ENCODE measurements at places on chromosomes 7 and 10. TPM values are rescaled to one million over a fixed set of nuclear protein-coding genes. Genes with fewer than 3 reads are reported as not detected.
A peak's percentile ranks its signal among the peaks of the same experiment; 100 is the strongest.

- peak; percentile 93 for DNase-seq
These were observed 677 bp downstream of the TSPAN14 start for GRCh38 chr10:80454513-80455460.

- no peak for DNase-seq
These were observed 87.6 kb downstream of the VSTM2A start for GRCh38 chr7:54629771-54630170.

DNA sequence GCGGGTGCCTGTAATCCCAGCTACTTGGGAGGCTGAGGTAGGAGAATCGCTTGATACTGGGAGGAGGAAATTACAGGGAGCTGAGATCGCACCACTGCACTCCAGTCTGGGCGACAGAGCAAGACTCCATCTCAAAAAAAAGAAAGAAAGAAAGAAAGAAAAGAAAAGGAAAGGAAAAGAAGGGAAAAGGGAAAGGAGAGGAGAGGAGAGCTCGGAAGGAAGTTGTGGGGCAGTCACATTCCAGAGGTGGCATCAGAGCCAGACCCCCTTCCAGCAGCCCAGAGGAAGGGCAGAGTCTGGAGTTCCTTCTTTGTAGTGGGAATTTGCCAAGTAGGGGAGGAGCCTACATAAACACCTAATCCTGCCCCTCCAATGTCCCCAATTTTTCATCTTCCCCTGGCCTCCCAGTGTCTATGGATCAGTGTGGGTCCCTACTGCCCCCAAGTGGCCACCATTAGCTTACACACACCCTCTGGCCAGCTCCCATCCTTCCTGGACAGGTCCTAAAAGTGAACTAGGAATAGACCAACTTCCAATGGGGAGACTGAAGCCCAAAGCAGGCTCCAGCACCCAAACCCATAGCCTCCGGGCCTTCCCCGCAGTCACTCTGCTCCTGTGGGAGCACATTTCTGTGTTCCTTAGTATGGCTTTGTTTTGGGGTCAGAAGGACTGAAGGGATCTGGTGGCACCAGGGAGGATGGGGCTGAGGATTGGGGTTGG lies 39.6 kb upstream of the HSPB1 start:
- peak; percentile 96 for DNase-seq

DNA sequence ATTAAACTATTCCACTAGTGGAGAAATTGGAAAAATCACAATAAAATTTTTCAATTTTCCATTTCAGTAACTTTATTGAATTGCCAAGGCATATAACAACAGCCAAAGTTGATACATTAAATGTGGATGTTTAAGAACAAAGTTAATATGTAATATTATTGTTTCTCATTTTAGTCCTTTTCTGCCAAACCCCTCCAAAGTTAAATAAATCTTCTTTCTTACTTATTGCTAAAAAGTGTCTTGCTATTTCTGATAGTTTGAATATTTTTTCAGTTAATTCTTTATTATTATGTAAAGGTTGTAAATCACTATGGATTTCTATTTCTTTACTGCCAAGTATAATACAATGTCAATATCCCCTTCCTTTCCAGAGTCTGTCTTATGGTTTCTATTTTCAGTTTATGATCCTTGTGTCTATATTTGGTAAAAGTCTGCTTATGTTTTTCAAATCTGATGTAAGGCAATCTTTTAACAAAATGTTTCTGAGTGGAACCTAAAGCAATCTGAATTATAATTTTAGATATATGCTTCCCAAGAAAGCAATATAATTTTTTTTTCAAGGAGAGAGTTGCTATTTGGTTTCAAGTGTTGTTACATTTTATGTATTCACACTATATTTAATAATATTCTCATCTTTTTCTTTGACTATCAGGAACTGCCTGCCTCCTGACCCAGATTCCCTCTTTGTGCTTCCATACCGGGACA lies 80.3 kb upstream of the RHOBTB1 start:
- DNase-seq, result peak; percentile 66

DNA sequence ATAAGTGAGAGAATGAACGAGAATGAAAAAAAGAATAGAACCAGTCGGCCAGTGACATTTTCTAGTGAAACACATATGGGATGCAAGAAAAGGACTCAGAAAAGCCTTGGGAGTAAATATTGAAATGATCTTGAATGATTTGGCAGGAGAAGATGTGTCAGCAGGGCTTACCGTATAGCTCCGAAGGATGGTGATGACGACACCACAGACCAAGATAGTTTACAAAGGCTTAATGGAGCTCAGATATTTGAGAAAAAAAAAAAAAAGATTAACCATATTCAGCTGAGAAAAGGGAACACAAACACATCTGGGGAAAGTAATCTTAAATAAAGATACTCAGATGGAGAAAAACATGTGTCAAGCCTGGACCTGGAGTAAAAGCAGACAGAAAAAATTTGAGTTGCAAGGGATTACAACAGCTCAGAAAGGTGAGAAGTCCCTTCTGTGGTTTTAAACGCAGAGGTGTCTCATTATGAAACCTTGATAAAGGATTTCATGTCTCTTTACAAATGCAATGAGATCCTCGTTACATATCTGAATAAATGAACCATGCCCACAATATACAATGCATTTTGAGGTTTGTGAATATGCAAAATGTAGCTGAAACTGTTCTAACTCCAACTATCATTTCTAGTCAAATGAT lies 36.0 kb downstream of the DNAJB9 start:
- DNase-seq, result no peak

Gene KCNMA1
- total RNA-seq, result 77.8 TPM

Gene SVOPL
- total RNA-seq, result not detected

Gene FAM241B
- not detected for total RNA-seq

- DNase-seq, result no peak
These were observed 7.8 kb downstream of the PRKAG2 start for GRCh38 chr7:151869109-151869428.

DNA sequence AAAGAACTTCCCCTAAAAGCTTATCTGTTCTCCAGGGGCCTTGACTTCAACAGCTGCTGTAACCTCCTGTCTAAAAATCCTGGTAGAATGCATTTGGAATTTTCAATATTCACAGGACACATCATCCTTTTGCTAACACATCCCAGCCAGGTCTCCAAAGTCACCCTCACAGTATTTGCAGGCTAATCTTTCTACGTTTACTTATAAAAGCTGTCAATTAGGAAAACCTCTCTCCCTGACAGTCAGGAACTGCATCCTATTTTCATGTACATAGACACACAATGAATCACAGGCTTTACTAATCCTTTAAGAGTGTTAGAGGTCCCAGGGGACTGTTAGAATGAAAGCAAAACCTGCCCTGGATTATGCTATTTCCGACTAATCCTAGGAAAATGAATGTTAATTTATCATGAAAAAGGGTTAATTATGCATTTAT lies 102.2 kb downstream of the GFRA1 start:
- peak; percentile 83 for DNase-seq

Gene RBP3
- total RNA-seq, result not detected

- DNase-seq, result no peak
These were observed 438.7 kb upstream of the NRP1 start for GRCh38 chr10:33773253-33773573.

DNA sequence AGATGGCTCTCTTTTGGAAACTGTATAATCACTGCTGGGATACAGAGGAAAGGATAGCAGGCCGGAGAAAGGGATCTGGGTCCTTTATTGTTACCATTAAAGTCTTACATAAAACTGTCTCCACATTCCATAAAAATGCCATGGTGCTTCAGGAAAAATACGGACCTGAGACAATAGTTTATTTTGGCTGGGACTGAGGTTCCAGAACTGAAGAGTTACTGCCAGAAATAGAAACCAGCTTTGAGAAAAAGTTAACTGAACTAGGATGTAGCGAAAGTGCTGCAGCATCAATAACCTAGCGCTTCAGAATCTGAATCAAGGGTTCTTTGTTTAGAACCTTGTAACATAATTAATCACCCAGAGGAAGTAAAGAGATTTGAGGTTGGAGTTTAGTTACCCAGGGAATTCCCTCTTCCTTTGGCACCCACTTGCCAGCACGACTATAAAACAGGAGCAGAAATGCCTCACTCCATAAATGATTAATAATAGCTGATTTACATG lies 38.0 kb downstream of the MEOX2 start:
- DNase-seq, result no peak

DNA sequence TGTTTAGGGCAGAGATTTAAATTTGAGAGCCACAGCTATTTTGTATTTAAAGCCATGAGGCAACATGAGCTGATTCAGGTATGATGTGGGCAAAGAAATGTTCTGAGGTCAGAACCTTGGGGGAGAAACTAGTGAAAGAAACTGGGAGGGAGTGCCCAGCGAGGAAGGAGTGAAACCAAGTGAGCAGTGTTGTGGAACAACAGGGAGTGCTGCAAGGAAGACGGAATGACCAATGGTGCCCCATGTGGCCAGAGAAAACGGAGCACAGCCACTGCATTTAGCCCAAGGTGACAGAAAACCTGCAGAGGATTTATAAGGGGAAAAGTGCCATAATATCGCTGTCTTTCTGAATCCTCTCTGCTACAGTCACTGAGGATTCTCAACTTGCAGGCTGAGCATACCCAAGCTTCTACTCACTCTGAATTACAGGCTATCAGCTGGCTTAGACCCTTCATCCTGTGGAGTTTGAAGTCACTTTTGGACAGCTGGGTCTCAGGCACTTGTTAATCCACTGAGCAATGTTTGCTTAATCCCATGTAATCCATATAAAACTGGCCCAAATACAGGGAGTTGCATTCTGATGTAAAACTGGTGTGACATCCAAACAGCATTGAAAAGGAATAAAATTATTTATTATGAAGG lies 777.3 kb downstream of the CCSER2 start:
- DNase-seq, result no peak

Gene CNTNAP2
- total RNA-seq, result 7.6 TPM

DNA sequence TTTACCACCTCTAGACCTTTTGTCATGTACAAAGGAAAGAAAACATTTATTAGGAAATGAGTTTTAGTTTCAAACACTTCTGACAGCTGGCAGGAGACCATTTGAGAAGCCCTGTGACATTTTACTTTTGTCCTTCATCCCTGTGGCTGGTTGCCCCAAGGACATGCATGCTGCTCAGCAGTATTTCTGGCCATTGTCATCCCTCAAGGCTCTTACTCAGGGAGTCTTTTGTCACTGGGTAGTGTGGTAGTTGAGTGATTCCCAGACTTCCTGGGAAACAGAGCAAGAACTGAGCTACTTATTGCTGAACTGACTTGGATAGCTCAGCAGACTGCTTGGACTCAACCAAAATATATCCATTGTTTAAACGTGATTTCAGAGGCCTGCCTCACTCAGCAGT lies 142.8 kb downstream of the LRRC4 start:
- no peak for DNase-seq

- peak; percentile 89 for DNase-seq
These were observed 7.9 kb downstream of the HSPB1 start for GRCh38 chr7:76310102-76310957.

Gene NPC1L1
- not detected for total RNA-seq

Gene ZFYVE27
- total RNA-seq, result 19.9 TPM

DNA sequence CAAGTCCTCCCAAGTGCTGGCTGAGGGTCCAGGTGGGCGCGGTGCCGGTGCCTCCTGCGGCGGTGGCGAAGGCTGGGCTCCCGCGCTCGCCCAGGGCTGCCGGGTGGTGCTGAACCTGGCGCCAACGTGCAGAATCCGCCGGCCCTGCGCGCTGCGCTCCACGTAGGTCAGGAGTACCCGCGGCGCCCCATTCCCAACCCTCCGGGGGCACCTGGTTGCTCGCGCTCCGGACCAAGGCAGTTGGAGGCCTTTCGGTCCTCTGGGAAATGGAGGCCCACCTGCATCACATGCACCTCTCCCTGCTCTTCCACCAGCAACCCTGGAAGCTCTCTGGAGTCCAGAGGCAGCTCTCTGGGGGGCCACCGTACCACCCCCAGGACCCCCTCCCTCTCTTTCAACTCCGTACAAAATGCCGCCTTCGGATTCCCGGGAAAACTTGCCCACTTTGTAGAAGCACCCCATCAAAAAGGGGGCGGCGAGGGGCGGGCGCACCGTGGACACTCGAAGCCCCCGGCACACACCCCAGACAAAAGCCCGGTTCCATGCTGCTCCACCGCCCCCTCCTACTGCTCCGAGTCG lies 745 bp downstream of the SLC16A9 start:
- peak; percentile 57 for DNase-seq

Gene HEPACAM2
- total RNA-seq, result under 0.01 TPM

Measured in osteoblast (primary cell).